Hepatic stellate cell (primary cell): ENCODE measurements at places on chromosomes 6 and 20.

GRCh38 chr6:34476447-34476846, 10.6 kb downstream of the PACSIN1 start:
- no peak for DNase-seq

DNA sequence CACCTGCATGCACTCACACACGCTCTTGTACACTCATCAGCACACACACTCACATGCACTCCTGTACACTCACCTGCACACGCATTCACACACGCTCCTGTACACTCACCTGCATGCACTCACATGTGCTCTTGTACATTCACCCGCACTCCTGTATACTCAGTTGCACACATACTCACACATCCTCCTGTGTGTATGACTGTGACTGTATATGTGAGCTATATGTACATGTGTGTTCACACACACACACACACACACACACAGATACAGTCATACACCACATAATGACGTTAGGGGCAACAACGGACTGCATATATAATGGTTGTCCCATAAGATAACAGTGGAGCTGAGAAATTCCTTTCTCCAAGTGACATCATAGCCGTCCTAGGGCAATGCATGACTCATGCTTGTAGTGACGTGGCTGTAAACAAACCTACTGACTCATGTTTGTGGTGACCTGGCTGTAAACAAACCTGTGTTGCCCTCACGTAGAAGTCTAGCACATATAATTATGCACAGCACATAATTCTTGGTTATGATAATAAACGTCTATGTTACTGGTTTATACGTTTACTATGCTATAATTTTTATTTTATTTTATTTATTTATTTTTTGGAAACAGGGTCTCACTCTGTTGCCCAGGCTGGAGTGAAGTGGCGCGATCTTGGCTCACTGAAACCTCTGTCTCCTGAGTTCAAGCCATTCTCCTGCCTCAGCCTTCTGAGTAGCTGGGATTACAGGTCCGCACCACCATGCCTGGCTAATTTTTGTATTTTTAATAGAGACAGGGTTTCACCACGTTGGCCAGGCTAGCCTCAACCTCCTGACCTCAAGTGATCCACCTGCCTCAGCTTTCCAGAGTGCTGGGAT, 22.8 kb upstream of the TAF4 start:
- DNase-seq, result peak; percentile 63

DNA sequence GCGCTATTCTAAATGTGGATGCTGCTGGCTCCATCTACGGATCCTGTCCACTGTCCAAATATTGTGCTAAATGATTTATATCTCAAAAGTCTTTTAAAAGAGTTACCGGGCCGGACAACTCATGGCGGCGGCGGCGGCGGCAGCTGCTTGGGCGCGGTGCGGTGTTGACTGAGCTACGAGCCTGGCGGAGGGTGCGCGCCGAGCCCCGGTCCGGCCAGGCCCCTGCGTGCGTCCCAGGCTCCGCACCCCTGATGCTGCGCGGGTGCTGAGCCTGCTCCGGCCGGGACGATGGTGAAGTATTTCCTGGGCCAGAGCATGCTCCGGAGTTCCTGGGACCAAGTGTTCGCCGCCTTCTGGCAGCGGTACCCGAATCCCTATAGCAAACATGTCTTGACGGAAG, 303.4 kb downstream of the CENPW start:
- no peak for DNase-seq

DNA sequence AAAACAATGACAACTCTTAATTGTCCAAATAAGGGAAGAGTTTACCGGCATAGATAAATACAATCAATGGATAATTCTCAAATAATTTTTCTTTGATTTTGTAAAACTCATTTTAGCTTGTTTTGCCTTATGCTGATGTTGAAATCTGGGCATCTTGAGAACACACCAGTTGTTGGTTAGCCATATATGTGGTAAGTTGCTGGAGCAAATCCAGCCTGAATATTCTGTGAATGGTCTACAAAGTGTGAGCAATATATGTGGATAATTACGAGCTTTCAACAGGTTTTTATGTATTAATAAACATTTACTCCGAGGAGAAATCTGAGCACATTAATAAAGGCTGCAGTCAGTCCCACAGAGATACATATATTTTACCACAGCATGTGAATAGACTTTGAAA, 423.6 kb downstream of the BCKDHB start:
- DNase-seq, result no peak

- no peak for DNase-seq
These were observed 389.2 kb upstream of the CITED2 start for GRCh38 chr6:139763468-139764210.

DNA sequence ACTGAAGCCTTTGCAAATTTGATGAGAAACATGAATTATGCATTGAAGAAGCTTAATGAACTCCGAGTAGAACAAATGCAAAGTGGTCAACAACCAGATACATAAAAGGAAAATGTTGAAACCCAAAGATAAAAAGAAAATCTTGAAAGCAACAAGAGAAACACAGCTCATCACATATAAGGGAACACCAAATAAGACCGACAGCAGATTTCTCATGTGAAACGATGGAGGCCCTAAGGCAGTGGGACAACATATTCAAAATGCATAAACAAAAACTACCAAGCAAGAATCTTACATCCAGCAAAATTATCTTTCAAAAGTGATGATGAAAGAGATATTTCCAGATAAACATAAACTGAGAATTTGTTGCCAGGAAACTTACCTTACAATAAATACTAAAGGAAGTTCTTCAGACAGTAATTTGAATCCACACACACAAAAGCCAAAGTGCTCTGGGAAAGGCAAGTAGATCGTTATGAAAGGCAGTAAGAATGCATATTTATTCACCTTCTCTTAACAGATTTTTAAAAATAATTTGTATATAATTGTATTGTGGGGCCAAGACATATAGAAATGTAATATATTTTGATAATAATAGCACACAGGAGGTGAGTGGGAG, 22.5 kb downstream of the SLC52A3 start:
- no peak for DNase-seq

DNA sequence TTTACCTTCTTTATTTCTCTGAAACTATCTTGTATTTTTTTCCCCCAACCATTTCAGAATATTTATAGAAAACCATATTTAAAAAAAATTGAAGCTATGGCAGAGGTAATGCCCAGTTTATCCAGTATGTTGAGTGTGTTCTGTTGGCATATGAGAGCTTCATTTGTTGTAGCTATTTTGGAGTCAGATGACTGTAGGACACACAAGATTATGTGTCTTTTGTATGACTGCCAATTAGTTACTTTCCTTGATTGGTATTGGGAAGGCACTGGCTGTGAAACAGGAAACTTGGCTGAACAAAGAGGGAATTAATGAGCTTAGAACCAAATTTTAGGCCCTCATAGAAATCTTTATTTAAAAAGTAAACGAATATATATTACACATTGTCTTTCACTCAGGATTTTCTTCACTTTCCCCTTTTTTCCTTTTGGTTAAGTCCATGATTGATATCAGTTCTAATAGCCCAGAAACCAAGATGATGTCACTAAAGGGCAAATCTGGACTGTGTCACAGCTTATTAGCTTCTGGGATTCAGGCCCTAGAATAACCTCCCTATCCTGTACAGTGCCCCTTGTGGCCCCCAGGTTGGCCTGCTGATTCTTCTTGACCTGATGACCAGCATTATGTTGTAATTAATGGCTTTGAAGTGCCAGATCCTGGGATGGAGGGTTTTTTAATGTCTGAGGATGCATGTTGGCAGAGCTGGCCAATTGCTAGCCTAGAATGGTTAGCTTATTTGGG, 10.1 kb downstream of the CDC5L start:
- no peak for DNase-seq

DNA sequence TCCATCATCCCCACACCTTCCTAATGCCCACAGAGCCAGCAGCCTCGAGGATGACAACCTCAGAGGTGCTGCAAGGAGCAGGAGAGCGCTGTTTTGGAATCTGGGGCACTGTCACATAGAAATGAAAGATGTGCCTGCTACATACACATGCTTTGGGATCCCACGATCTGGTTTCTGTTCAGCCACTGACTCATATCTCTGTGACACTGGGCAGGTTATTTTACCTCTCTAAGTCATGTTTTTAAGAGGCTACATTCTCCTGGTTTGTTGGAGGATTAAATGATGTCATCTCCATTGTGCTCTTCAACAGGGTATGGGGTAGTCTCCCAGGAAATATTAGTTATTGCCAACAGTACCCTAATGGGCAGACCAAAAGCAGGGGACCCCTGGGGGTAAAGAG, 32.6 kb upstream of the TAB2 start:
- DNase-seq, result no peak

GRCh38 chr20:43442282-43442880, 15.3 kb upstream of the SRSF6 start:
- peak; percentile 43 for DNase-seq

DNA sequence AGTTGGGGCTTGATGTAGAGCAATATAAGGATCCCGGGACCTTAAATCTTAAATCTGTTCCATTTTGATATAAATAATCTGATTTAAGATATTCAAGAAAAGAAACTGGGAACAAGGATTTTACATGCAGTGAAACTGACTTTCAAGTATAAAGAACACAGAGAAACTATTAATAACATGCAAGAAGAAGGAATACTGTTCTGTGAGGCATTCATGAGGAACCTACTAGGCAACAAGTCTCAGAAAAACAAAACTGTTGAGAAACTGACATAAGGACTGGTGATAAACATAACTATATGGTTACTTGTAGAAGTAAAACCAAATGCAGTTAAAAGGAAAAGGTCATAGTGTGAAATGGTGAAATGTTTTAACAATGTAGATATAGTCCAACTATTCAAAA, 15.8 kb downstream of the HDDC2 start:
- no peak for DNase-seq

GRCh38 chr20:37500311-37500710, 20.7 kb upstream of the NNAT start:
- DNase-seq, result no peak

GRCh38 chr6:3753228-3753835, 1.8 kb upstream of the PXDC1 start:
- no peak for DNase-seq

- DNase-seq, result no peak
These were observed 29.6 kb downstream of the PTK7 start for GRCh38 chr6:43105538-43106222.

- no peak for DNase-seq
These were observed 34.3 kb downstream of the FARS2 start for GRCh38 chr6:5295623-5296022.

GRCh38 chr6:98452685-98453084, 381.7 kb upstream of the POU3F2 start:
- DNase-seq, result no peak

DNA sequence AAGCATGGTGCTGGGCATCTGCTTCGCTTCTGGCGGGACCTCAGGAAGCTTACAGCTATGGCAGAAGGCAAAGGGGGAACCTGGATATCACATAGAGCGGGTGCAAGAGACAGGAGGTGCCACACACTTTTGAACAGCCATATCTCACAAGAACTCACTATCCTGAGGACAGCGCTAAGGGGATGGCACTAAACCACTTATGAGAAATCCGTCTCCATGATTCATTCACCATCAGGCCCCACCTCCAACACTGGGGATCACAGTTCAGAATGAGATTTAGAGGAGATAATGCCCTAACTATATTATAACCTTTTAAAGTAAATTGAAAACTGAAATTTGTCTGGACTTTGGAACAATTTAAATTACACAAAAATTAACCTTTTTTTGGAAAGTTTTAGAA, 37.8 kb upstream of the SUMO4 start:
- no peak for DNase-seq

GRCh38 chr6:132298344-132298949, 102.8 kb downstream of the MOXD1 start:
- no peak for DNase-seq

DNA sequence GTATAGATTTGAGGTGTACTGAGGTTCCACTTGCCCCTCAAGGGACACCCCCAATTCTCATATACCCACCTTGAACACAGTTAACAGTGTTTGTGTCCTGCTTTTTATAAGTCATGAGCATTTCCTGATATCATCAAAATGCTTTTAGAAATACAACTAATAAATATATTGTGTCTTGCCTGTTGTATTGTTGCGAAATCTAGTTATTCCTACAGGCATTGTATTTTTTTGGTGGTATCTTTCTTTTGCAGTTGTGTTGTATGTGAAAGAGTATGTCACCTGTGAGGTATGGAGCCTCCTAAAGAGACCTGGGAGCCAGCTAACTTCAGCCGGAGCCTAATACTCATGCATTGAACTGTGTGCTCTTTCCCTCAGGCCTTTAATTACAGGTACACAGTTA, 40.7 kb downstream of the CDYL start:
- no peak for DNase-seq

- no peak for DNase-seq
These were observed 74.6 kb downstream of the SULF2 start for GRCh38 chr20:47710665-47711045.

GRCh38 chr20:57735831-57736737, 26.3 kb upstream of the PMEPA1 start:
- no peak for DNase-seq

GRCh38 chr6:132893772-132894490, 79.6 kb downstream of the RPS12 start:
- no peak for DNase-seq

DNA sequence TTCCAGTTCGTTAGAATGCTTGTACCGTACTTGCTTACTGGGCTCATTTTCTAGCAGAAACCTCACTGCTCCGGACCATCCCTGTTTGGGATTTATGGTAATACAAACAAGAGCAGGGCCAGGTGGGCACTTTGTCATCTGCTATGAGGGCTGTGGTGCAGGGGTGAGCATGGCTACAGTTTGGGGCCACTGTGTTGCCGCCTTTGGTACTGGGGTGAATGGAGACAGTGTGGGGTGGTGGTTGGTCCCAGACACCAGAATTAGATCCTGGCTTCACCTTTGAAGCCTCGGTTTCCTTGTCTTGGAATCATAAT, 95.0 kb downstream of the TOX2 start:
- DNase-seq, result no peak
